ENCODE measurements at places on chromosomes 5 and 9. TPM values are rescaled to one million over a fixed set of nuclear protein-coding genes. Genes with fewer than 3 reads are reported as not detected.

Gene SEMA5A
- 1.7 TPM for total RNA-seq

Gene EIF4E1B
- total RNA-seq = not detected

Gene SLU7
- total RNA-seq = 30.7 TPM

Gene TAF11L9
- not detected for total RNA-seq

Gene SCGB3A2
- total RNA-seq = not detected

Gene ENTREP1
- total RNA-seq = 0.19 TPM

Gene LRRC26
- not detected for total RNA-seq

Gene LIX1
- total RNA-seq = not detected

Gene FBXL7
- 1.0 TPM for total RNA-seq

Gene PCDHB7
- total RNA-seq = not detected

Gene FYB1
- total RNA-seq = 0.08 TPM

Gene FLT4
- 0.08 TPM for total RNA-seq

Gene IL11RA
- 1.2 TPM for total RNA-seq

Gene GRM6
- total RNA-seq = not detected

Gene SMU1
- total RNA-seq = 18.0 TPM

Gene INIP
- total RNA-seq = 12.0 TPM

Gene PCDHA6
- 0.16 TPM for total RNA-seq

Gene IFNA17
- not detected for total RNA-seq

Gene UGCG
- total RNA-seq = 29.4 TPM

Gene ZBED3
- 0.49 TPM for total RNA-seq

Gene PHF24
- total RNA-seq = 0.27 TPM

Gene ADAM19
- total RNA-seq = 15.2 TPM

Gene TSSK1B
- 0.04 TPM for total RNA-seq

Gene IRX2
- 32.3 TPM for total RNA-seq

Gene ADCY2
- total RNA-seq = not detected

Gene PTPN3
- total RNA-seq = 22.1 TPM

Gene RANBP3L
- not detected for total RNA-seq

Gene KCNN2
- total RNA-seq = not detected

Gene TTC39B
- 10.2 TPM for total RNA-seq

Gene AFAP1L1
- total RNA-seq = 10.5 TPM

Gene TAF1L
- total RNA-seq = not detected

Gene SYK
- 3.4 TPM for total RNA-seq

Gene WWC1
- 18.3 TPM for total RNA-seq

Gene C7
- total RNA-seq = not detected

Gene LRRC14B
- not detected for total RNA-seq

Gene IFNA21
- total RNA-seq = not detected

Gene PAEP
- total RNA-seq = not detected

Gene ANKRD55
- not detected for total RNA-seq

Gene TAF11L13
- not detected for total RNA-seq

Gene RANBP17
- 1.6 TPM for total RNA-seq

Gene TXNDC8
- not detected for total RNA-seq

Gene PCDHGC3
- total RNA-seq = 60.9 TPM

Gene SUSD3
- total RNA-seq = 3.1 TPM

Gene COL23A1
- total RNA-seq = 0.16 TPM

Gene FAM151B
- total RNA-seq = 1.2 TPM

Gene GFI1B
- not detected for total RNA-seq

Gene PCDHGC4
- total RNA-seq = 0.31 TPM

Gene PHYHD1
- 7.5 TPM for total RNA-seq

Gene TIMD4
- not detected for total RNA-seq

Gene BAAT
- not detected for total RNA-seq

Gene ZFP37
- total RNA-seq = 0.80 TPM

Gene SH2D3C
- 0.23 TPM for total RNA-seq
